Osteocyte (in vitro differentiated cells): ENCODE measurements at places on chromosomes 6 and 20. TPM values are rescaled to one million over a fixed set of nuclear protein-coding genes. Genes with fewer than 3 reads are reported as not detected.

GRCh38 chr6:125356884-125357283 is 55.1 kb upstream of the HDDC2 start:
- H3K27me3 ChIP-seq: no peaks in the 10 kb centered on the region
- H3K36me3 ChIP-seq: no peaks in the 10 kb centered on the region
- no peak for DNase-seq
- H3K4me1 ChIP-seq: peaks cover 22% of the 10 kb centered on the region
- no peak overlapping the region for H3K4me3 ChIP-seq

DNA sequence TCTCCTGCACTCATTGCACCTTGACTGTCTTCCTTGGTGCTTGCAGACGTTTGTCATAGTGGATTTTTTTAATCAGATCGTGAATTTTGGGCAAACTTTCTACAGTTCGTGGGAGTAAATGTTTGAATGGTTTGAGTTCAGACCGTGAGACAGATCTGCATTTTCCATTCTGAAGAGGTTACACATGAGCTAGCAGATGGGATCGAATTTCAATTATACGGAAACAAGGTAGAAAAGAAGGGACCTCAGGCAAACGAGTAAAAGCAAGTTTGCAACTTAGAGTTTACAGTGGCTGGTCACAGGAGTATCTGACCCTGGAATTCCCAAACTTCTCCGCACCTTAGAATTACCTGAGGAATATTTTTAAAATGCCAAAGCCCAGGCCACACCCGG is 17.2 kb upstream of the NCR2 start:
- peaks cover 51% of the 10 kb centered on the region for H3K27me3 ChIP-seq
- no peaks in the 10 kb centered on the region for H3K36me3 ChIP-seq
- H3K4me1 ChIP-seq: peaks cover 9% of the 10 kb centered on the region
- no peak overlapping the region for H3K27ac ChIP-seq
- H3K4me3 ChIP-seq: no peak overlapping the region
- no peak for DNase-seq

DNA sequence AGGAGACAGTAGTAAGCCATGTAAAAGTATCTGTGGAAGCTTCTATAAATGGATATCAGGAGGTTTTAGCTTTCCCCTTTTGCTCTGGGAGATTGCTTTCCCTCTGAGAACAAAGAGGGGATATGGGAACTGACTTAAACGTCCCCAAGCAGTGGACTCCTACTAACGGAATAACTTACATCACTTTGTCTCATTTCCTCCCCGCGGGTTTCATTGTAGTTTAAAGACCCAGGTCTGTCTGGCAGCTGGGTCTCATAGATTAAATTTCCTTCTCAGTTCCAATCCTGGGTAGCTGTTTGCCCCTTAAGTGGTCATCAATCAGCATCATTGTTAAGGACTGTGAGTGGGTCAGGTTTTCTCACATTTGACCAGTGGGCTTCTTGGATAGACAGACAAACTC is 68.7 kb downstream of the PLAGL1 start:
- no peak overlapping the region for H3K27ac ChIP-seq
- H3K36me3 ChIP-seq: peaks cover 13% of the 10 kb centered on the region
- H3K4me3 ChIP-seq: no peak overlapping the region
- no peaks in the 10 kb centered on the region for H3K27me3 ChIP-seq
- no peak for DNase-seq
- no peaks in the 10 kb centered on the region for H3K4me1 ChIP-seq

DNA sequence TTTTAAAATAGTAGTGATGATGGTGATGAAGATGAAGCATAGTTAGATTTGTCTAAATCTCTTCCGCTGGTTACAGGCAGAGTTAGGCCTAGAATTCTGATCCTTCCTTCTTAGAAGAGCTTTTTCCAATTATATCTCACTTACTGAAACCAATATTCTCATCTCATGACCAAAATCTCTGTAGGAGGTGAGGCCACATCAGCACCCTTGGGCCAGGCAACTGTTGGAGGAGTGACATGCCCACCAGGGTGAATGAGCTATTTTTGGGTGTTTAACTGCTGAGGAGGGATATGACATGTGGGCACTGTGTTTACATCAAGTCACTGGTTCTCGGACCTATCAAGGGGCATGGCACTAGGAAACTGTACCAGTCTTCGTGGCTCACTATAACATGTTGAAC is 102.2 kb upstream of the SLC24A3 start:
- H3K27me3 ChIP-seq: no peaks in the 10 kb centered on the region
- H3K4me1 ChIP-seq: no peaks in the 10 kb centered on the region
- no peaks in the 10 kb centered on the region for H3K36me3 ChIP-seq
- H3K4me3 ChIP-seq: no peak overlapping the region
- DNase-seq: no peak

GRCh38 chr6:40819182-40819834 is 219.7 kb downstream of the UNC5CL start:
- no peaks in the 10 kb centered on the region for H3K36me3 ChIP-seq
- peaks cover 11% of the 10 kb centered on the region for H3K27me3 ChIP-seq
- no peak overlapping the region for H3K4me3 ChIP-seq
- no peaks in the 10 kb centered on the region for H3K4me1 ChIP-seq
- no peak for DNase-seq

GRCh38 chr6:160259598-160259997 is 977 bp upstream of the SLC22A2 start:
- H3K27me3 ChIP-seq: peaks cover 3% of the 10 kb centered on the region
- H3K36me3 ChIP-seq: no peaks in the 10 kb centered on the region
- no peak overlapping the region for H3K27ac ChIP-seq
- H3K4me3 ChIP-seq: no peak overlapping the region

DNA sequence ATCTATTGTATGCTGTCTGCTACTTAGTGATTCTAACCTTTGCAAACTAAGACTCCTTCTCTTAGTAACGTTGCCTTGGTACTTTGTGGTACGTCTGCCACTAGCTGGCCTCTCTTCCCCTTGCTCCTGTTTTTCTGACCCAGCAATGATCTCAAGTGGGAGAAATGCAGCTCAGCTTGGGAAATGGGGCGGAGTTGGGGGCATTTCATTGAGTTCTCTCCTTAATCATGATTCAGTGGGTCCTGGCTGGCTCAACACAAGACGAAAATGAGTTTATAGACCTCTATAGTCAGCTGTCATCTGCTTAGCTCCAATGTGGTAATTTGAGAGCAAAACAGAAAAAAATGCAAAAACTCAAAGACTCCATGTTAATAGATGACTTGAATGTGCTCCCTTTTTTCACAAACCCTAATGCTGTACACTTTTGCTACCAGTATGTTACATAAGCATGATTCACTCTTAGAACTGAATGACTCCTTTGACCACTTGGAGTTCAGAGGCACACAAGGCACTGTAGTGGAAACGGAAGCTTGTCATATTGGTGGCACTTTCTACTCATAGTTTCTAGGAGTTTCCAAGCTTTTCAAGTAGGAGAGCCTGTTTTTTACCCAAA is 55.3 kb upstream of the SOX4 start:
- H3K36me3 ChIP-seq: no peaks in the 10 kb centered on the region
- peaks cover 2% of the 10 kb centered on the region for H3K27me3 ChIP-seq
- H3K4me1 ChIP-seq: no peaks in the 10 kb centered on the region
- H3K4me3 ChIP-seq: no peak overlapping the region
- H3K27ac ChIP-seq: no peak overlapping the region
- DNase-seq: no peak

DNA sequence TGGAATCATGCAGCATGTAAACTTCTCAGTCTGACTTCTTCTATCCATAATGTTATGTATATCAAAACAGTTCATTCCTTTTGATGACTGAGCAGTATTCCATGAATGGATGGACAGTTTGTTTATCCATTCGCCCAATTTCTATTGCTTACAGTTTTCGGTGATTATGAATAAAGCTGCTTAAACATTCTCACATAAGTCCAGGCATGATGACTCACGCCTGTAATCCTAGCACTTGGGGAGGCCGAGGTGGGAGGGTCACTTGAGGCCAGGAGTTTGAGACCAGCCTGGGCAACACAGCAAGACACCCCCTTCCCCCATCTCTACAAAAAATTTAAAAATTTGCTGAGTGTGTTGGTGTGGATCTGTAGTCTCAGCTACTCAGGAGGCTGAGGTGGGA is 22.9 kb upstream of the HMGA1 start:
- H3K27ac ChIP-seq: no peak overlapping the region
- H3K36me3 ChIP-seq: no peaks in the 10 kb centered on the region
- DNase-seq: no peak
- H3K4me1 ChIP-seq: peaks cover 2% of the 10 kb centered on the region

DNA sequence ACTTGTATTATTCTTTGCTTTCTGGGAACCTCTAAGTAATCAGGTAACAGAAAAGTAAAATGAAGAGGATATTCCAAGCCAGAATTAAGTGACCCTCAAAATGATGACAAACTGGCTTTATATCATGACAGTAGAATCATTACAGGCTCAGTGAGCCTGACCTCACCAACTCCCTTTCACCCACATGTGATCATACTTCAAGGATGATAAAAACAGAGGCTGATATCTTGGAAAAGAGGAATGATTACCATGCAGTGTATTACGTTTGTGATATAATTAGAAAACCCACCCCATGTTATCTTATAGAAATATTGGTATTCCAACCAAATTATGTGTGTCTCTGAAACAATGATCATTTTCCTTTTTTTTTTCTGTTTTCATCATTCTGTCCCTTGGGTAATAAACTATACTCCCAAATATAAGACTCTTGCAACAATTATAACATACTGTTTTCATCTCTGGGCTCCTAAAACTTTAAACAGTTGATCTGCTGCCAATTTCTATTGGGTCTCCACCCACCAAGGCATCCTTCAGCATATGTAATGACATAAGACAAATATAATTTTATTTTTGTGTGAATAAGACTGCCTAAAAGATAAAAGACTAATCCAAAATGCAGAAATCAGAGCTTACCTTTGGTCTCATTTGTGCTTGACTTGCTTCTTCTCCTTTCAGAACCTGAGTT is 115.7 kb downstream of the DST start:
- peaks cover 54% of the 10 kb centered on the region for H3K36me3 ChIP-seq
- peaks cover 25% of the 10 kb centered on the region for H3K4me1 ChIP-seq
- H3K27me3 ChIP-seq: no peaks in the 10 kb centered on the region
- no peak overlapping the region for H3K27ac ChIP-seq
- no peak for DNase-seq

DNA sequence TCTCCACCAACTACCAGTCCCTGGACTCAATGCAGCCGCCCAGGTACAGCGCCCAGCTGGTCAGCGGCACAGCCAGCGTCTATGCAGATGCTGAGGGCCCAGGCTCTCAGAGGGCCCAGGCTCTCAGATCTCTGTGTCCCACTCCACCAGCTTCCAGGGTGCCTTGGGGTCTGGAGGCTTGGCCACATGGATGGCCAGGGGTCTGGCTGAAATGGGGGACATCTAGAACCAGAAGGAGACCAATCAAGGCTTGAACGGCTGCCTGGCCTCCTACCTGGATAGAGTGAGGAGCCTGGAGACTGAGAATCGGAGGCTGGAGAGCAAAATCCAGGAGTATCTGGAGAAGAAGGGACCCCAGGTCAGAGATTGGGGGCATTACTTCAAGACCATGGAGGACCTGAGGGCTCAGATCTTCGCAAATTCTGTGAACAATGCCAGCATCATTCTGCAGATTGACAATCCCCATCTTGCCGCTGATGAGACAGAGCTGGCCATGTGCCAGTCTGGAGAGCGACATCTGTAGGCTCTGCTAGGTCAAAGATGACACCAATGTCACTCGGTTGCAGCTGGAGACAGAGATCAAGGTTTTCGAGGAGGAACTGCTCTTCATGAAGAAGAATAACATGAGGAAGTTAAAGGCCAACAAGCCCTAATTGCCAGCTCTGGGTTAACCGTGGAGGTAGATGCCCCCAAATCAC is 44.1 kb upstream of the GRM4 start:
- DNase-seq: no peak
- no peaks in the 10 kb centered on the region for H3K36me3 ChIP-seq
- H3K4me3 ChIP-seq: no peak overlapping the region
- H3K27me3 ChIP-seq: peaks cover 3% of the 10 kb centered on the region
- H3K4me1 ChIP-seq: no peaks in the 10 kb centered on the region

DNA sequence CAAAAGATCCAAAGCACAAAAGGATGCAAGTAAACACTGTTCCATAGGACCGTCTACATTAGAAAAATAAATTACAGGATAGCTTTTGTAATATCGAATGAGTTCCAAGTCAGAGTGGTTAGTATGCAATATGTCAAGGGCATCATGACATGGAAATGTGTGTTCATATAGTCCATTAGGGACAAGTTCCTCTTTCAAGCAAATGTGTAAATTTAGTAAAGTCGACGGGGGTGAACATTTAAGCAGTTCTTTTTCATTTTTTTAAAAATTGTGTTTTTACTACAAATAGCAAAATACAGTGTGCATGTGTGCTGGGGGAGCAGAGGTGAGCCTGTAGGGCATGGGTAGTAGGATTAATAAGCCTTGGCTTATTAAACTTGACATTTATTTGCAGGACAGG is 359.0 kb downstream of the ESR1 start:
- H3K4me1 ChIP-seq: peaks cover 13% of the 10 kb centered on the region
- H3K36me3 ChIP-seq: peaks cover 36% of the 10 kb centered on the region
- H3K4me3 ChIP-seq: no peak overlapping the region
- H3K27me3 ChIP-seq: no peaks in the 10 kb centered on the region

DNA sequence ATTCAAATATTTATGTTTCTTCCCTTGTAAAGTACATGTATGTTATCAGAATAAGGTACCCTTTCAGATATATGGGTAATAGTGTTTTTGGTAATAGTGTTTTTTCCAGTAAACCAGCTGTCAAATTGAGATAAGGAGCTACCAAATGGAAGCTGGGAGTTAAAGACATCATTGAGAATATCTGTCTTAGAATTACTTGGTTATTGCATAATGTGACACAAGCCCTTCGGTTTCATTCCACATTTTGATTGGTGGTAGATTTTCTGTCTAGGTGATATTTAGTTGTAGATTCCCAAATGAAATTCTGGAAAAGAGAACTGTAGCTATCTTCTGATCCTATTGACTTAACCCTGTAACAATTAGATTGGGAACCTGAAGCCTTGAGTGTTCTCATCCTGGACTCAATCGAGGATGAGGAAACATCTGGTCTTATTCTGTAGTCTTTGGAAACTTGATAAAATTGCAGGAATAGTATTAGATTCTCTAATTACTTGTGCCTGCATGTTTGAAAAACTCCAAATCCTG is 75.1 kb upstream of the SYNJ2 start:
- H3K27ac ChIP-seq: peak overlapping the region; percentile 66
- no peaks in the 10 kb centered on the region for H3K27me3 ChIP-seq
- H3K4me1 ChIP-seq: peaks cover 23% of the 10 kb centered on the region

DNA sequence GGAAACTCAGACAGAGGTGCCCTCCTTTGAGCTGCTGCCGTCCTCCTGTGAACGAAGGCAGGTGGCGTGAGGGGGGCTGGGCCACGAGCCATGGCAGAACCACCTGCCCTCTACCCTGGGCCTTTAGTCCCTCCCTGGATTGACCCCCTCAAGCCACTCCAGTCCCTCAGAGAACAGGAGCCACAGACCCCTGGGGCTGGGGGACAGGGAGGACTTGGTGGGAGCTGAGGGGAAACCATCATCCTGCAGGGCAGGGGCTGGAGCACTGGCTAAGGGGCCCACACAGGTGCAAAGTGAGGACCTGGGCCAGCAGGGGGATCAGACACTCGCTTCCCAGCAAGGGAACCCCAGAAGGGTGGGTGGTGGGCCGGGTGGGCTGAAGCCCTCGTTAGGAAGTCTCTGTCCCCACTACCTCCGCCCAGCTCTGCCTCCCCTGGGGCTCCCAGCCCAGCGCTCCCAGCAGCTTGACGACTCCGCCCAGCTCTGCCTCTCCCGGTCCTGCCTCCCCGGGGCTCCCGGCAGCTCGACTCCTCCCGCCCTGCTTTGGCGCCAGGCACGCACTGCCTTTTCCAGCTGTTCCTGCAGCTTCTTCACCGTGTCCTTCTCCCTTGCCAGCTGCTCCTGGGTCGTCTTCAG is 44.4 kb downstream of the DSTN start:
- peaks cover 23% of the 10 kb centered on the region for H3K36me3 ChIP-seq
- H3K4me3 ChIP-seq: no peak overlapping the region
- H3K27me3 ChIP-seq: no peaks in the 10 kb centered on the region
- H3K4me1 ChIP-seq: peaks cover 56% of the 10 kb centered on the region
- H3K27ac ChIP-seq: peak overlapping the region; percentile 74

The CRISP3 gene
- not detected in 2 replicates for total RNA-seq

The LY6G6F gene
- not detected in 2 replicates for total RNA-seq

The ECT2L gene
- total RNA-seq: 0.13 TPM in 1 of 2 replicates, not detected in the other
